ENCODE measurements at places on chromosomes 6 and 20.
A peak's percentile ranks its signal among the peaks of the same experiment; 100 is the strongest.

DNA sequence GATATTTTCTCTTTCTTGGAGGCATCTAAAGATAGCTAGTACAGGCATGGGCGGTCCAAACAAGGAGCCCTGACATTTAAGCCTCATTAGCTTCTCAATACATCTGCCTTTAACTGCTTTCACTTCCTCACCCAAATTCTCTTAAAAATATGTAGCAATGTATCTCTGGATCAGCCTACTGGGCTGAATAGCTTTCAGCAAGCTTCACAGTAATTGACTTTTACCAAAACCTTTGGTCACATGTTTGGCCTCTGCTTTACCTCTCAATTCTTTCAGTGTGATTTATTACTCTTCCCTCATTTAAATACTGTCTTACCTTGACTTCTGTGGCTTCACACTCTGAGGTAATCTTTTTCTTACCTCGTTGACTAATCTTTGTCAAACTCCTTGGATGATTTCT lies 1618.1 kb downstream of the GRIK2 start:
- no peak for DNase-seq

- DNase-seq = no peak
These were observed 81.5 kb upstream of the F13A1 start for GRCh38 chr6:6402006-6402405.

- DNase-seq = no peak
These were observed 29.3 kb upstream of the CTAGE9 start for GRCh38 chr6:131740161-131740560.

- DNase-seq = no peak
These were observed 125.3 kb downstream of the GRM1 start for GRCh38 chr6:146154197-146154596.

- DNase-seq = no peak
These were observed 205.9 kb downstream of the ZFAND3 start for GRCh38 chr6:38025451-38025850.

DNA sequence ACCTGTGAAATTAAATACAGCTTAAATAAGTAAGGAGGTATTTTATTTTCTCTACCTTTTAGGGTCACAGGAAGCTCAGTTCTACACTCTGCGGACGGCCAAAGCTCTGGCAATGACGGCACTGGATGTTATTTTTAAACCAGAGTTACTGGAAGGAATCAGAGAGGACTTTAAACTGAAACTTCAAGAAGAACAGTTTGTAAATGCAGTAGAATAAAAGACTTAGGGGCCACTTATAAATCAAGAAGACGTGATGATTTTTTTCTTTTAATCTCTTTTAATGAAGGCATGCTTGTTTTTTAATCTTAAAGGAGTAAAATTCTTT lies 16.2 kb downstream of the PM20D2 start:
- DNase-seq = no peak

- no peak for DNase-seq
These were observed 3.9 kb downstream of the NR2E1 start for GRCh38 chr6:108169464-108170331.

DNA sequence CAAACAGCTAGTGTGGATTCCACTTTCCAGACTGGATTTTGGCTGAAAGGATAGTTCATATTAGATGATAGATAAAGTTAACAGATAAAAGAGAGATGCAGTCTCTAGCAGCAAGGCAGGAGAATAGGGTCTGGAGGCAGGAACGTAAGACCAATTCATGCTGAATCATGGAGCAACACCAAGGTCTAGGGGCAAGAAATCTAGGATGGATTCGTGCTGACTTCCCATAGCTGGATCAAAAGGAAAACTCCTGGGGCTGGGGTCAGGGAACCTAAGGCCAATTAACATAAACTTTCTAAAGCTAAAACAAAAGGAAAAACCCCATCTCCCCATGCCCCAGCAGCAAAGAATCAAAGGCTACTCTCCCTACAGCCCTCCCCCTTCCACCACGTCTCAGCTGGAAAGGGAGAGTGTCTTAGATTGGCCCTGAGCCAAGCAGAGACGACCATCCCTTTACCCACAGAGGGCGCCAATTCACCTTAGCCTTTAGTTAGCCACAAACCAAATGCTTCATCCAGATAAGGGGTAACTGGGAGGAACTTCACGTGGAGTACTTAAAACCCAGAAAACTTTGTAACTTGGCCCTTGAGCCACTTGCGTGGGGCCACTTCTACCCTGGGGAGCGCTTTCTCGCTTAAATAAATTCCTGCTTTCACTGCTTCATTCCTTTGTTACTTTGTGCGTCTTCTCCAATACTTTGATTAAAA lies 7.6 kb downstream of the TREM1 start:
- no peak for DNase-seq

DNA sequence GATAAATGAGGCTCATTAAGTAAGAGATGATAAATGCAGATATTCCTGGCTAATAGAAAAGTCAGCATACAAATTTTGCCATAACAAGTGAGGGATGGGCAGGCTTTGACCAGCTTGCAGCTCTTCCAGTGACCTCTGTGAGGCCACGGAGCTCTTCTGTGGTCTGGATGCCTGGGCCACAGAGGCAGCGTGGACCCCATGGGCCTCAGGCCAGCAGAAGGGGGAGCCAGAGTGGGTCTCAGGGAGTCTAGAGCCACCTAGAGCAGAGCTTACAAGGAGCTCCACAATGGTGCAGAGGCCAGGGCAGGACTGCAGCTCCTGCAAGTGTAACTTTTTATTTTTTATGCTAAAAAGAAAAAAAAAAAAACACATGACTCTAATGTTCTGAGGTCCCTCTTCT lies 165.1 kb downstream of the ARID1B start:
- DNase-seq = no peak

GRCh38 chr6:130900913-130901312 lies 73.7 kb downstream of the SMLR1 start:
- DNase-seq = no peak

- no peak for DNase-seq
These were observed 99.8 kb upstream of the B3GAT2 start for GRCh38 chr6:71056656-71057055.

GRCh38 chr6:144585217-144585814 lies 300.2 kb downstream of the UTRN start:
- DNase-seq = no peak

- DNase-seq = no peak
These were observed 18.8 kb upstream of the ZNF831 start for GRCh38 chr20:59144831-59145196.

DNA sequence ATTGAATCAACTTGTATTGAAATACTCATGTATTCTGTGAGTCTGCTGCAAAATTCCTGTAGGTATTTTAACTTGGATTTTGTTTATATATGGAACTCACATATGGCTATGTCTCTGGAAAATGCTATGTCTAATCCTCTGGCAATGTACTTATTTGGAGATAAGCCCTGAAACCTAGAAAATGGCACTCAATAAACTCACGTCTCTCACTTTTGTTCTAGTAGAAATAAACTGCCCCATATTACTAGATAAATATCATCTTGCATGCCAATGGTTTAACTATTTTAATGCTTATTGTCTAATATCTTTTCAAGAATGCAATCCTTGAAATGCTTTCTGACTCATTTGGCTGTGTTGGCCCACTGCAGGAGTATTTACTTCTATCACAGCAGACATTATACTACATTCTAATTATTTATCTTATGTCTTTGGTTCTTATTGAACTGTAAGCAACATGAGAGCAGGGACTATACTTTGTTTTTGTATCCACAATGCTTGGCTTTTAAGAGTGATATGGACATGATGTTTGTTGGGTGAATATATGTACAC lies 292.2 kb upstream of the RSPO3 start:
- DNase-seq = no peak

GRCh38 chr6:159104931-159105330 lies 60.1 kb upstream of the TAGAP start:
- DNase-seq = no peak

- DNase-seq = peak; percentile 3
These were observed 1.4 kb downstream of the PHF20 start for GRCh38 chr20:35773154-35773751.

GRCh38 chr6:2962004-2962403 lies 9.4 kb downstream of the SERPINB6 start:
- no peak for DNase-seq

DNA sequence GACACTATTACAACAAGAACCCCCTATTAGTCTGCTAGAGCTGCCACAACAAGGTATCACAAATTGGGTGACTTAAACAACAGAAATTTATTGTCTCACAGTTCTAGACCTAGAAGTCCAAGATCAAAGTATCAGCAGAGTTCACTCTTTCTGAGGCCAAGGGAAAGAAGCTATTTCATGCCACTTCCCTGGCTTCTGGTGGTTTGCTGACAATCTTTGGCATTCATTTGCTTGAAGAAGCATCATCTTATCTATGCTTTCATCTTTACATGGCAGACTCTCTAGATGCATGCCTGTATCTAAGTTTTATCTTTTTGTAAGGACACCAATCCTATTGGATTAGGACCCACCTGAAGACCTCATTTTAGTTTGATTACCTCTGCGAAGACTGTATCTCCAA lies 296.8 kb upstream of the MARCKS start:
- DNase-seq = no peak

GRCh38 chr20:855466-856360 lies 22.2 kb downstream of the FAM110A start:
- no peak for DNase-seq

DNA sequence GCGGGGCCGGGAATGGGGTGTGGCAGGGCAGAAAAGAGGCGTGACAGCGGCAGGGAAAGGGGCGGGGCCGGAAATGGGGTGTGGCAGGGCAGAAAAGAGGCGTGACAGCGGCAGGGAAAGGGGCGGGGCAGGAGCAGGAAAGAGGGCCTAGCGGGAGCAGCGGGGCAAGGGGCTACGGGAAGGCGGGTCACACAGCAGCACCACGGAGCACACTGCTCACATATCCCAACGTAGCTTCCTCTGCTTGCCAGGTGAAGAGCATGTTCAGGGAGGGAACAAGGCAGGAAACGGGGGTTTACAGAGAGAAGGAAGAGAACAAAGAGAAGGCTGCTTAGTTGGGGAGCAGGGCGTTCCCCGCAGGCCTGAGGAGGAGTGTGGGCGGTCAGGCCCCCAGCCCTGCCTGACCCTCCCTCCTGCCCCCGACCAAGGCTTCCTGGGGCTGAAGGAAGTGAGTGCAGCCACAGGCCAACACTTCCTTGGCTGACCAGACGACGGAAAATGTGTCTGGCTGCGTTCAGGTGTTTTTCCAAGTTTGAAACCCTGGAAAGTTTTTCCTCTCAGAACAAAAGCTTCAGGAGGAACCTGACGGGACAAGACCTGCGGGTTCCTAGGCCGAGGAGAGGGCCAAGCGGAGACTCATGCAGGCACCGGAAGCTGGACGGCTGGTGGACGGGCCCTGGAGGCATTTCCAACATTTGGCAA lies 13.8 kb downstream of the UCKL1 start:
- DNase-seq = no peak

- DNase-seq = no peak
These were observed 76.6 kb downstream of the ANKEF1 start for GRCh38 chr20:10111139-10111958.

GRCh38 chr6:31686483-31686882 lies 5.6 kb upstream of the LY6G5C start:
- no peak for DNase-seq

DNA sequence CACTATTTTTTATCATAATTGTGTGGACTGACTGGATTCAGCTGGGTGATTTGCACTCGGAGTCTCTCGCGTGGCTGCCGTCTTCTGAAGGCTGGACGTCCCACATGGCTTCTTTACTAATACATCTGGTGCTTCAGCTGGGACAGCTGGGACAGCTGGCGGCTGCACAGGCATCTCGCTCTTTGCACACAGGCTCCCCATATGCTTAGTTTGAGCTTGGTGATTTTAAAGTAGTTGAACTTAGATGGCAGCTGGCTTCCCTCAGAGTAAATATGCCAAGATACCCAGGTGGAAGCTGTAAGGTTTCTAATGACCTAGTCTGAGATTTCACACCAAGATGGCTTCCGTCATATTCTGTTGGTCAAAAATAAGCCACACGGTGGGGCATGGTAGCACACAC lies 38.7 kb upstream of the PPP1R3G start:
- DNase-seq = no peak

DNA sequence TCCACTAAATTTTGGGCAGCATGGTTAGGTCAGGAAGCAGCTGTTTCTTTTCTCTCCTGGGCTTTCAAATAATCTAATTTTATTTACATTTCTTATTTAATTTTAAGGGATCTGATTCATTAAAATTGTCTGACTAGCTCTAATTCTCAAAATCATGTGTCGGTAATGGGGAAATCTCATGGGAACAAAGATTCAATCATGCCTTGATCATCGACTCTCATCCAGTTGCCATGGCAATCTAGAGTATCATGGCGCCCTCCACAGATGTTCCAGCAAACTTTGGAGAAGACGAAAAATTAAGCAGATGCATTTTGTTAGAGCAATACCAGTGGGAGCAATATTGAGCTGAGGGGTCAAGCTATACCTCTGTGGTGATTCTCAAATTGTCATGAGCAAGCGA lies 358.0 kb upstream of the CDH4 start:
- no peak for DNase-seq

DNA sequence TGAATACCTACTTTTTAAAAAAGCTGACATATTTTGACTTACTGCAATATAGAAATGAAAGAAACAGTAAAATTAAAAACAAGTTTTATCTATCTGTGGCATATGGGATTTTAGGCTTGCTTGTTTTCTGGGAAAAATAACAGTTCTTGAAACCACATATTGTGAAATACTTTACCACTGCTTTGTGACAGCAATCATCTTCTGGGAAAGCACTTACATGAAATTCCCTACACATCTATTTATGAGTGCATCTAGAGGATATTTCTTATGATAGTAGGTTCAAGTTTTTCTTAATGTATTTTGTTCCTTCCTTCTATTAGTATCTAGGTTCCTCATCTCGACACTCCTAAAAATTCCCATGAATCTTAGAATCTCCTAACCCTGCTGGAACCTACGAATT lies 75.2 kb downstream of the STXBP5 start:
- no peak for DNase-seq

- DNase-seq = no peak
These were observed 40.3 kb upstream of the TBX18 start for GRCh38 chr6:84804720-84805119.

- DNase-seq = no peak
These were observed 100.3 kb upstream of the SIRPG start for GRCh38 chr20:1757606-1758512.

DNA sequence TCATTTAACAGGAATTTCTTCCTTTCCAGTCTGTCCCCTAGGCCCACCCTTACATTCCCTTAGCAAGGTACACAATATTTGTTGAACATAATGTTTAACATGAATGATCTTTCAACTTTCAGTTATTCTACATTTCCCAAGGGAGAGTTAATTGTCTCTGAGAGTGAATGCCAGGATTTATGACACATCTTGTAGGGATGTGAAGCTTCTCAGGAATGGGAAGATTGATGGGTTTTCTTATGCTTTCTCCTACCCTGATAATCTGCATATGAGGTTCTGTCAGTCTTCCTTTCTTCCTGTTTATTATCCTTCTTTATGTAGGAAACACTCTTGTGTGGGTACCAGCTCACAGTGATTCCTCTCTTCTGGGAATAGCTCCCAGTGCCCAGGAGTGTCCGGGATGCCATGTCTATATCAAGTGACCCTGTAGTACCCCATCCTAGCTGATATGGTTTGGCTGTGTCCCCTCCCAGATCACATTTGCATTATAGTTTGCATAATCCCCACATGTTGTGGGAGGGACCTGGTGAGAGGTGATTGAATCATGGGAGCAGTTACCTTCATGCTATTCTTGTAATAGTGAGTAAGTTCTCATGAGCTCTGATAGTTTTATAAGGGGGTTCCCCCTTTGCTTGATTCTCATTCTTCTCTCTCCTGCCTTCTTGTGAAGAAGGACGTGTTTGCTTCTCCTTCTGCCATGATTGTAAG lies 7.1 kb upstream of the FYN start:
- no peak for DNase-seq

All from esophagus squamous epithelium (tissue), 5 donors.